ENCODE measurements at places on chromosomes 5 and 9.

DNA sequence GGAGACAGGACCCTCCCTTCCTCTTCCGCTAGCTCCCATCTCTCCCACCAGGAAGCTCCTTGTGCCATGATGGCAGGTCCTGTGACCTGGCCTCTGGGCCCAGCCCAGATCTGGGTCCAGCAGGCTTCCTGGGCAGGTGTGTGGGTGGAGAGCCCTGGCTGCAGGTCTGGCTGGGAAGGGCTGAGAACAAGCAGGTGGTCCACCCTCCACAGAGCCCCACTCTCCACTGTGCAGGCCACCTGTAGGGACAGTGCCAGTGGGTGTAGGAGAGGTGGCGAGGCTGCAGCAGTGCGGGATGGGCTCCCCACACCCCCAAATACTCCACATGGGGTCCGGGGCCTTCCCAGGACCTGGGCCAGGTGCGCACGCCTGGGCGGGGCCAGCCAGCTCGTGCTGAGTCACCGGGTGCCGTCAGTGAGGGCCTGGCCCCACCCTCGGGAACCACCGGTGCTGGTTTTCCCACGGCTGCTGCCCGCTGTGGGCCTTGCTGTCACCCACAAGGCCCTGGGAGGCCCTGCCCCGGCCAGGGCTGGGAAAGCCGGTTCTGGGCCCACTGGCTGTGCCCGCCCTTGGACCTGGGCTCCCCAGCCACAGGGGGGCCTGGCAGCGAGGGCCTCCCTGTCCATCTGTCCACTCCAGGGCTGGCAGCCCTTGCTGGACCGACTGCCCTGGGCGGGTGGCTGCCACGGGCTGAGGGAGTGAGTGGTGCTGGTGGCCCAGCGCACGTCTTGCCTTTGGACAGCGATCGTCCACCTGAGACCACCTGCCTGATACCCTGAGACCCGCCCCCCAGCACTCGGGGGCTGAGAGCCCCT lies 9.3 kb upstream of the NRARP start:
- DNase-seq, result no peak

GRCh38 chr5:74337254-74337983 lies 303.1 kb downstream of the ENC1 start:
- DNase-seq, result no peak

DNA sequence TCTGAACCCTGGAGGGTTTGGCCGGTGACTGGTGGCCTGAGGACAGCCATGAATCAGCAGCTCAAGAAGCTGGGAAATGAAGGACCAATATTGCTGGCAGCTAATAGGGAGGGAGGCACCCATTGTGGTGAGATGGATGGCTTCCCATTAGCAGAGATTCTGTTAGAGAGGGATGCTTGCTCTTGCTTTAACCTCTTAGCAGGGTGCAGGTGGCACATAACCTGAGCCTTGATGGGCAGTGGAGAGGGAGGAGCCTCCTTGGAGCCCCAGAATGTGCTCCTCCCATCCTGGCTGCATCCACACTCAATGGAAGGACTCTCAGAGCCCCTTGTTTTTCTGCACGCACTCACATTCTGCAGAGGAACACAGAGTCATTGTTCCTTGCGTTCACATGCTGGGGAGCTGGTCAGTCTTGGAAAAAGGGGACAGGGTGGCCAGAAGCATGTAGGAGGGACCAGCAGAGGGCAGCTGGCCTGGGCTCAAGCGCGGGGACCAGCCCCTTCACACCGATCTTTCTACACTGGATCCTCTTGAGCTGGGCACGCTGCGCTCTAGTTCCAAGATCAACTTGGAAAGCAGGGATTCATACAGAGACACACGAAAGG lies 161.8 kb downstream of the MED10 start:
- no peak for DNase-seq

- no peak for DNase-seq
Observed at GRCh38 chr5:643811-644271, 31.7 kb downstream of the CEP72 start.

GRCh38 chr5:14118551-14119320 lies 24.4 kb upstream of the TRIO start:
- peak; percentile 93 for DNase-seq

DNA sequence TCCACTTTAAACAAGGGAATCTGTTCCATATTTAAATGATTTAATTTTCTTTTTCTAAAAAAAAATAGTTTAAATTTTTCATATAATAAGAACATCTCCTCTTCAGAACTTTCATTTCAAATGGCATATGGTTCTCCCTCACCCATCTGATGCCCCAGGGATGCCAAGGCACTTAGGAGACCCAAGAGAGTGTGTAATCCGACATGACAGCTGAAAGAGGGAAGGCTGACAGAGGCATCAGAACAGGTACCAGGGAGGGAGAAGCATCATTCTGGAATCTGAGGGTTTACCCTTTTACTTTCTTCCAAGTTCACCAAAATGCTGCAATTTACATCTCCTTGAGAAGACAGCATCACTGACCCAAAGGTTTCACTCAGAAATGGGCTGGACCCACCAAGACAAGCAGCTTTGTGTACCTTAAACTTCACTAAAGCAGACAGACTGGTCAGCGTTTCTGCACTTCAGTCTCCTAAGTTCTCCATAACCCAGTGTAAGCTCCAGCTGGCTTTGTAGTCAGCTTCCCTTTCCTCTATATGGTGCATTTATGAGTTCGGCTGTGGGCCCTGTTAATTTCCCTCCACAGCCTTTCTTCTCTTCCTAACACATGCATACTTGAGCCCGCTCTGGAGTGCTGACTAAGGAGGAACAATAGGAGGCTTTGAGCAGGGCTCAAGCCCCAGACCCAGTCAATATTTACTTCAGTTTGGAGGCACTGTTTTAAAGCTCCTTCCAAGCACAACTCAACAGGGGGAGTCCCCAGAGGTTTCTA lies 17.7 kb downstream of the EFNA5 start:
- DNase-seq, result no peak

GRCh38 chr5:175027390-175027789 lies 303.0 kb downstream of the MSX2 start:
- no peak for DNase-seq

- no peak for DNase-seq
Observed at GRCh38 chr5:5352675-5353074, 69.8 kb upstream of the ICE1 start.

DNA sequence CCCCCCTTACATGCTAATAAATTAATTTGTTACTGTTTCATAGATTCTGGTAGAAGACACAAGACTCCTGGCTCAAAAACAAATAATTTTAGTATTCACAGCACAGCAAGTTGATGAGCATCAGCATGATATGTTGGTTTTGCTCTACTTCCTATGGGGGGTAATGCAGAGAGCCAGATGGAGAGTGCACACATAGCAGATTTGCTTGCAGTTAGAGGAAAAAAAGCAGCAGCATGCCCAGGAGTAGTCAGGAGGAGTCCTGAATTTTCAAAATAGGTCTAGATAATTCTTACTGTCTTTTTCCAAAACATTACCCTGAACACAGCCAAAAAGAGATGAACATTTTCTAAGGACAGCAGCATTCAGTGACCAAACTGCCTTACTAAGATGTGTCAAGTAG lies 261.3 kb downstream of the COX7C start:
- no peak for DNase-seq

DNA sequence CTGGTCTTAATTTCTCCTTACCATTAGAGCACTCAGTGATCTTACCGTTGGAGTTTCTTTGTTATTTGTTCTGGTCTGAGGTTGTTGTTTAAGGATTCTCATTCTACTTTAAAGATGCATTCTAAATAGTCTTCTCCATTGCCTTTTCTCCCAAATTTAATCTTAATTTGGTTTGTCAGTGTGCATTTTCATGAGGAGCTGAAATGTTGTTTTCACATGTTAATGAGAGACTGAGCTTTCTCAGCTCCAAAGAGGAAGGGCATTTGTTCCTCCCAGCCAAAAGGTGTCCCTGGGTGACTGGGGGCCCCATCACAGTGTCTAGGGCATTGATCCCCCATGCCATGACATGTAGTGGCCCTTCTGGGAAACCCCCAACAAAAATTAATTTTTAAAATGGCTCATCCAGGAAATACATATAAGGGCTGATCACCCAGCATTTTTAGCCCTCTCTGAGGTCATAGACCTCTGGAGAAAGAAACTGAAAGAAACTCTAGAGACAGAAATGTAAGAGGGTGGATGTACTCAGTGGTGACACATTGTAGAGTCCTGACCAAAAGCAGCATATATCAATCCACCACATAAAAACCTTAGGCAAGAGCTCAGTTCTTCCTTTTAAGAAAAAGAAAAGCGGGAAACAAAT lies 240.4 kb upstream of the RAI14 start:
- DNase-seq, result no peak

GRCh38 chr5:139439013-139439903 lies at the start of gene DNAJC18:
Gene DNAJC18, minus strand, starts transcription at chr5:139439525. Its CDS starts 80 bp downstream, at chr5:139439445.
- peak; percentile 83 for DNase-seq

DNA sequence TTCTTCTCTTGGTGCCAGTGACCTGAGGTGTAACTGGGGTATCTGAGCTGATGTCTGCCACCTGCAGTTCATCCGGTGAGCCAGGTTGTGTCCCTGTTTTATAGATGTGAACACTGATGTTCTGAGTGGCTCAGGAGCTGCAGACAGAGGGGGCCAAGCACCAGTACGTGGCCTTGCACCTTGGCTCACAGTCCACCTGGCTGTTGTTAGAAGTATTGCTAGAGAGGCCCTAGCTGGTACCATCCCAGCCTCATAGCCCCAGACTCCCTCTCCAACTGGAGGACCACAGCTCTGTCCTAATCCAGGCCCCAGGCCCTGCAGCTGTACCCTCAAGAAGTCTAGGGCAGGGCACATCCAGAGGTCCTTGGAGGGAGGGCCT lies 16.2 kb downstream of the PHF2 start:
- no peak for DNase-seq

- DNase-seq, result no peak
Observed at GRCh38 chr9:27421577-27421976, 102.5 kb upstream of the IFNK start.

GRCh38 chr5:151925340-151925739 lies 689 bp upstream of the GLRA1 start:
- no peak for DNase-seq

- DNase-seq, result no peak
Observed at GRCh38 chr5:112691758-112692157, 45.9 kb upstream of the APC start.

DNA sequence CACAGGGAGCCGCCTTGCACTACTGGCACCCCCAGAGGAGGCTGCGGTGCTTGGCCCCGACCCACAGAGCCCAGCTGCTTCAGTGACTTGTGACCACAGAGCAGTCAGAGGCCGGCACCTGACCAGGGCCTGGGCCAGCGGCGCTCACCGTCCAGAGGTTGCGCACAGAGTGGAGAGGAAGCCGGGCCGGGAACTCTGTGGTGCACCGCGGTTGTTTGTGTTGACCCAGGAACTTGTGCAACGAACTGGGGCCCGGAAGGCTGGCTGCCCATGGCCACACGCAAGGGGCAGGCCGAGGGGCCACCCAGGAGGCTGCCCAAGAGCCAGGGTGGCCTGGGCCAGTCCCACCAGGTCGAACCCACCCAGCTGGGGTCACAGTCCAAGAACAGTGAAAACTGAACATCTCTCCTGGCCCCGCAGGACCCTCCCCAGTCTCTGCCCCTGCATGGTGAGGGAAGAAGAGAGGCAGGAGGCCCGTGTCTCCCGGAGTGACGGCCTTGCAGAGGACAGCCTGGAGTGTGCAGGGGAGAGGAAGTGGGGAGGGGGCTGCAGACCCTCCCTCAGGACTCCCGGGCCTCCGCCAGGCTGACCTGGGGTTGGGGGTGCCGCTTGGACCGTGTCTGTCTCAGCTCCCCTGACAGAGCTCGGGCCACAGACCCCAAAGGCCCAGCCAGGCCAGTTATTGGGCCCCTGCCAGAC lies 42.8 kb upstream of the EGFL7 start:
- no peak for DNase-seq

GRCh38 chr5:176891331-176891958 lies 7.7 kb downstream of the HK3 start:
- DNase-seq, result no peak

GRCh38 chr5:124789104-124789605 lies 42.7 kb upstream of the ZNF608 start:
- DNase-seq, result no peak

DNA sequence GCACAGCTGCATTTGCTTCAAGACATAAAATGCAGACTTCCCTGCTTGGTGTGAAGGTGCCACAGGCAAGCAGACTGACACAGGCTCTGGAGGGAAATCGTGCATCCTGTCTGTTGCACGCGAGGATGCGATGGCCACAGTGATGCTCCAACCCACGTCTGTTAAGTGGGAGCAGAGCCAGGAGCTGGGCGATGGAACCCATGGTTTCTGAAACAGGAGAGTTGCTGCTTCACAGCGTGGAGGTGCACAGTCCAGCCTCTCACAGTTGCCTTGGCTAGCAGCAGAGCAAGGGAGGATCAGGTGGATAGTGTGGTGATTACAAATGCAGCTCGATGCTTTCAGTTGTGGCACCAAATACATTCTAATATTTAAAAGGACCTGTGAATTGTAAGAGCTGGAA lies 108.8 kb downstream of the TENT4A start:
- no peak for DNase-seq

- no peak for DNase-seq
Observed at GRCh38 chr5:158265931-158266700, 407.2 kb upstream of the CLINT1 start.
